ELF-1 (cell line): ENCODE measurements at places on chromosomes 4 and X.

GRCh38 chrX:51851507-51852085, 41.8 kb upstream of the MAGED1 start:
- no peak for DNase-seq

GRCh38 chrX:154828016-154828408, 6.5 kb downstream of the SMIM9 start:
- DNase-seq = no peak

- no peak for DNase-seq
These were observed 157.7 kb downstream of the SPANXN1 start for GRCh38 chrX:145405012-145405411.

GRCh38 chr4:185740471-185740873, 71.5 kb downstream of the SORBS2 start:
- DNase-seq = peak; percentile 87

- DNase-seq = peak; percentile 37
These were observed 6.5 kb downstream of the BBS7 start for GRCh38 chr4:121863799-121864198.

- DNase-seq = no peak
These were observed 64.1 kb downstream of the ZNF81 start for GRCh38 chrX:47900833-47901232.

- no peak for DNase-seq
These were observed 166.8 kb downstream of the COL4A6 start for GRCh38 chrX:108271397-108271787.

DNA sequence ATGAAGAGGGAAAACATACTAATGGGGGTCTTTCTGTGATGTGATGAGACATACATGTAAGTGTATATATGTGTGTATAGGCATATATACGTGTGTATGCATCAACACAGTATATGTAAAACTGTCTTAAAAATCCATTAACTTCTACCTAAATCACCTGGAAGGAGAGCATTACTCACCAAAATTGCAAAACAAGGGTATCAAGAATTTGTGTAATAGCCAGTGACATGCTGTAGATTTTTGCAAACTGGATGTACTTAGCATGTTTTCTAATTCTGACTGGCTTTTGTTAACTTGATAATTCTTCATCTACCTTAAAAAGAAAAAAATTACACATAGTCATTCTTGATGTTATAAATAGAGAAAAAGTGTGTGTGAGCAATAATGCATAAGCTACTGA, 104.7 kb downstream of the PRRG1 start:
- DNase-seq = no peak

DNA sequence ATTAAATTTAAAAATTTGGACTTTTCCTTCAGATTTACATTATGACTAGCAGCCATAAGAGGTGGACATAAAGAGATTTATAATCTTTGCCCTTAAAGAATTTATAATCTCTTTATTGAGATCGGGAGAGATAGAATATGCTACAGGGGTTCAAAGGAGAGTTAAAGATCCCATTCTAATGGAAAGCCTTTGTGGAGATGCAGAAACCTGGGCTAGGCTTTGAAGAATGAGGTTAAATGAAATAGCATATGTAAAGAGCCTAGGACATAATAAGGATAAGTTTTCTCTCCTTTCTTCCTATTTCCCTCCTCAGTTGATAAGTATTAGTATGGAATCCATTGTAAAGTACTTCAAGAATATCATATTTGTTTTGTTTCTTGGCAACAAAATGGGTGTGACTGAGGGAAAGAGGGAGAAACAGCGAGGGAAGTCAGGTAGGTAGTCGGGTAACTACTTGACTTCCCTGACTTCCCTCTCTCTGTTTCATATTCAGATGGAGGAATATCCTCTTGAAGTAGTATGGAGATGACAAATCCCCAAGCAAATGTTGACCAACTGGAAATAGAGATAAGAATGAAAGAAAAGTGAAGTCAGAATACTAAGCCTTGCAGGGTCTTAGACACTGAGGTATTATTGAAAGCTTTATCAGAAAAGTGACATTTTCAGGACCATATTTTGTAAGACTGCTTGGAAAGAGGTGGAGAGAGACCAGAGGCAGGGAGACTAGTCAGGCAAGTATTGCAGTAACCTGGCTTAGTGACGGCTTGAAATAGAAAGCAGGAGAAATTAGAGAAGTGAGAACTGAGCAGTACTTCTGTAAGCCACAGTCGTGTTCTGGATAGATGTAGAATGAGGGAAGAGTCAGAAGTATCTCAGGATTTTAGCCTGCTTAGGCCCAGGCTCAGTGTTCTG, 82.9 kb downstream of the PDLIM5 start:
- peak; percentile 18 for DNase-seq

GRCh38 chr4:45317739-45318138, 591.4 kb upstream of the GNPDA2 start:
- no peak for DNase-seq

- DNase-seq = no peak
These were observed 223.8 kb upstream of the BOD1L1 start for GRCh38 chr4:13851085-13851940.

- DNase-seq = no peak
These were observed 178.9 kb upstream of the GPC4 start for GRCh38 chrX:133594156-133594555.

DNA sequence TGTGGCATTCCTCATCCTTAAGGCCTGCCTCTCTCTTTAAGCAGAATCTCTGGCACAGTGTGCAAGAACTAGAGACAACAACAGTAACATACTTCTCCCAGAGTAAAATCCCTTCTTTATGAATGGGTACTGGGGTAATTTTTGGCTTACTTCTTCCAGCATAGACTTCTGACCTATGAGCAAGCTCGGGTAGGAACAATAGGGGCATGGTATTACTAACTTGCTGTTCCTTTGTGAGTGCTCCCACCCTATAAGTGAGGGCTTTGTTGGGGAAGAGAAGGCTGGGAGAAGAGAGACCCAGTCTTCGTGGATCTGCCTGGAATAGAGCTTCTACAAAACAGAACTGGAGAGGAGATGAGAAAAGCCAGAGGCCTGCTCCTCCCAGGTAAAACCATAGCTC, 30.2 kb downstream of the CLDN2 start:
- DNase-seq = no peak

GRCh38 chr4:1201851-1202525, 29.6 kb upstream of the SPON2 start:
- no peak for DNase-seq

GRCh38 chrX:6558979-6559378, 24.1 kb upstream of the VCX3A start:
- DNase-seq = no peak

- no peak for DNase-seq
These were observed 700.7 kb downstream of the PCDH18 start for GRCh38 chr4:136831553-136831952.

DNA sequence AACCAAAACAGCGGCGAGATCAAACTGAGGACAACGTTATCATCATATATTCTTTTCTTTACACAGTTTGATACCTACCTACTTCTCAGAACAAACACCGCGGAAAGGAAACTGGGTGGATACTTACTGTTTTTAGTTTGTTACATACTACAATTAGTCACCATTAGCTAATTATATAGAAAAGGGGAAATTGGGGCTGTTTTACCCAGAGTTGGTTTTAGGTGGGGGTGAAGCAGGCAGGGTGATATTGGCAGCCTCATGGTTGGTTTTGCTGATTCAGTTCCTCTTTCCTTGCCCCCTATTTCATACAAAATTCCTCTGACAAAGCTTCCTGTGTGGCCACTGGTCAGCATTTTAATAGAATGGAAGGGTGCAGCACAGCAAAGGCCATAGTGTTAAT, 77.8 kb downstream of the SORBS2 start:
- no peak for DNase-seq

DNA sequence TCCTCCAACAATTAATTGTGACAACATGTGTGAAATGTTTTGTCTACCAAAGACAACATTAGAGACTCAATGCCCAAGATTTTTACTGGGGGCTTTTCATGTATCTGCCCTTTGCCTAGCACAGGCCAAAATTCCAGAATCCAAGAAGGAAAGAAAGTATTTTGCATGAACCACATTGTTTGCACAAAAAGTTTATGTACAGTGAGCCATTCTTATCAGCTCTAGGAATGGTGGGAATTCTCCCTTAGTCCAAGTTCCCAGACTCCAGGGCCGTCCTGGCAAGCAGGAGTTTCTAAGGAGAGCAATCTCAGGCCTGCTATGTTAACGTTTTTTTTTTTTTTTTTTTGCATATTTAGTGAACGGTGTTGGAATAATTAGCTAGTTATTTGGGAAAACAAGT, 21.6 kb downstream of the GPRASP1 start:
- no peak for DNase-seq

DNA sequence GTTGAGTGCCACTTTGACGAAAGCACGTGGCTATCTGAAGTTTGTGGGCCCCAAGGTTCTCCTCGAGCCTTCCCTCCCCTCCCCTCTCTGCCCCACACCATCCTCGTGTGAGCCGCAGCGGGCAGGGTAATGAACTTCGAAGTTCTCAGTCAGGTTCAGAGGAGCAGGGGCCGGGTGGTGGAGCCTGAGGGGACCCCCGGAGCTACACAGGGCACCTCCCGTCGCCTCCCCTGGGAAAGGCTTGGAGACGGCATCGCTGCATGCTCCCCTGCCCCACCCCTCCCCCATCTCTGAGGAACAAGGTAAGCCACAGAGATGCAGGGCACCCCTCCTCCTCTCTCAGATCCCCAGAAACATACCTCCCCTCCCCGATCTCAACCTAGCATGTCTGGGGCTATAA, 2.8 kb upstream of the NKX1-1 start:
- no peak for DNase-seq

DNA sequence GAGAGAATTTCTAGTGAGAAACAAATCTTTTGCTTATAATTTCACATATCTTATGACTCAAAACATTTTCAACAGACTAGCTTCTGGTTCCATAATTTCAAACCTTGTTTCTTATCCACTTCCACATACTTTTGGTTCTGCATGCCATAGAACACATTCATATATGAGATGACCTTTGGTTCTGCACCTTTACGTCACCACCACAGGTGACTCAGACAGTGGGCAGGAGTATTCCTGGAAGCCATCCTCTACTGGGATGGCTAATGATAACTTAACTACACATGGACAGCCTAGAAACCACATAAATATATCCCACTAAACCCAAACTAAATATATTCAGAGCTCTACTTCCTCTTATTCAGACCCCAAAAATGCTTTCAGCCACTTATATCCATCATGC, 133.3 kb downstream of the DCK start:
- no peak for DNase-seq

DNA sequence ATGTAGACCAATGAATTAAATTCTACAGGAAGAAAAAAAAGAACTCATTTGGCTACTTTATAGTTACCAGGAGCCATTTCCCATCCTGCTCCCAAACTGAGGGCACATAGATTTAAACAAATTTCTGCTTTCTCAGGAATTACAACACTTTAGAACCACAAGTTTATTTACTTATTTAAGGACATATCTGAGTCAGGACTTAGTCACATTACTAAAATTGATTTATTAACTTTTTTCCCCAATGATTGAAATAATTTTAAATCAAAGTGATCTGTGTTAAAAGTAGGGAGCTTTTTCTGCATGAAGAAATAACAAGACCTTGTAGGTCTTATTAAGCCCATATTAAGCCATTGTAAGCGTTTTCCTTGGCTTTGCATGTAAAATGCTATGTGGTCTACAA, 291.0 kb upstream of the HAND2 start:
- no peak for DNase-seq

DNA sequence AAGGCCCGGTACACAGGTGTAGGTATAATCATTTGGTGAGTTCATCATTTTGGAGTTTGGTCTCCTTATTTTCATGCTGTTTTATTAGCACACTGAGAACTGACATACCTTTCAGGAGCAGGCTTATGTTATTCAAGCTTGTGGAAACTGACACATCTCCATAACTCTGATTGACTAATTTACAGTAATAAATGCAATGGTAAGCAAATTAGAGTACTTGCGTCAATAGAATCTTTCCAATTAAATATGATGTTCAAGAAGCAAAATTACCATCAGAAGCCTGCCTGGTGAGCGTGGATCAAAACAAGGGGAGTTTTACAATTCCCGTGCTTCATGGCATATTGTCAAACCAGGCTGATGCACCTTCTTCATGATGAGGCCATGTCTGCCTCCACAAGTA, 210.7 kb upstream of the GPRIN3 start:
- no peak for DNase-seq

DNA sequence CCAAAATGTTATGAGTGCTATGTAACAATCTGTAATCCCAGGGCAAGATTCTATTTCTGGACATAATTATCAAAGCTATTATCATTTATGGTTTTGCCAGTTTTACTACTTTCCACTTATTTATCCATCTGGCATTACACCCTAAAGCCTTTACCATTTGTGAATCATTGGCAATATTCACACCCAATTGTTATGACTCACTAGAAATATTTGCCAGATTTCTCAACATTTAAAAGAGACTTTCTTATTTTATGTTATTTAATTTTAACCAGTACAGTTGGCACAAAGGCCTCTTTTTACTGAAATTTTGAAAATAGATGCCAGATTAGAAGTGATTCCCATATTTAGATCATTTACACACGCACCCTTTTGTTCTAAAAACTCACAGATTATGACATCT, 242.7 kb upstream of the WDFY3 start:
- DNase-seq = no peak

- no peak for DNase-seq
These were observed 18.0 kb upstream of the TBC1D14 start for GRCh38 chr4:6891436-6892170.

DNA sequence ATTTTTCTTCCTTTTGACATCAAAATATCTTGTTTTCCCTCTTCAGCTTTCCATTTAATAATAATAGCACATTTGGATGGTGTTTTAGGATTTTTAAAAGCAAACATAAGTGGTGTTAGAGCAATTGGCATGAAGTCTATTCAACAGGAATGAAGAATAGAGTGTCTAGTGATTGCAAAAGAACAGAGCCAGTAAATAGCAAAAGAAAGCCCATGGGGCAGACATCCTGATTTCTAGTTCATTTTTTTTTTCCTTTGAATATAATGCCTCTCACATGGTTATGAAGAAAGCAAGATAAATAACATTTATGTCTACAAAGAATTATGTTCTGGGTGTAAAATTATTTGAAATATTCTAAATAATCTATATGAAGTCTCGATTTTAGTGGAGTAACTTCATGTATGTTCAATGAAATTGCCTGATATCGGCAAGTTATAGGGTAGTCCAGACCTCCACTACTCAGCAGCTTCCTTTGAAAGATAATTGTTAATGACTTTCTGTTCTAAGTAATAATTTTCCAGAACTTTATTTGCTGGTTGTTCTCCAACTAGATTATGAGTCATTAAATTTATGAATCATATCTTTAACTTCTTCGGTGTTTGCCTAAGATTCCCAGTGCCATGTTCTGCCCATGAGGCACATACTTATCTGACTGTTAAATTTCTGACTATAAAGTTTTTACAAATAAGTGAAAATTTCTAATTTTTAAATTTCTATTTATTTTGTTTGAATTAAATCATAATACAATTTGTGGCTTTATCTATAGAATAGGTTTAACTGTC, 587.9 kb downstream of the TLL1 start:
- no peak for DNase-seq

GRCh38 chr4:40458683-40459082, 123.5 kb downstream of the CHRNA9 start:
- no peak for DNase-seq
